Right forelimb (tissue), 1 donor: ENCODE measurements at places on chromosomes 7 and 10.

DNA sequence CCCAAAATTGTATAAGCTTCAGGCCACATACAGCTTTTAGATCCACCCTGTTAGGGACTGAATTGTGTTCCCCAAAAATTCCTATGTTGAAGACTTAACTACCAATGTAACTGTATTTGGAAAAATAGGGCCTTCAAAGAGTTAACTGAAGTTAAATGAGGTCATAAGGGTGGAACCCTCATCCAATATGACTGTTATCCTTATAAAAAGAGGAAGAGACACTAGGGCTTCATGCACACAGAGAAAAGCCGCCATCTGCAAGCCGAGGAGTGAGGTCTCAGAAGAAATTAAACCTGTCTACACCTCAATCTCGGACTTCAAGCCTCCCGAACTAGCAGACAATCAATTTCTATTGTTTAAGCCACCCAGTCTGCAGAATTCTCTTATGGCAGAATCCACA lies 317.9 kb upstream of the NFE2L3 start:
- DNase-seq, result no peak

DNA sequence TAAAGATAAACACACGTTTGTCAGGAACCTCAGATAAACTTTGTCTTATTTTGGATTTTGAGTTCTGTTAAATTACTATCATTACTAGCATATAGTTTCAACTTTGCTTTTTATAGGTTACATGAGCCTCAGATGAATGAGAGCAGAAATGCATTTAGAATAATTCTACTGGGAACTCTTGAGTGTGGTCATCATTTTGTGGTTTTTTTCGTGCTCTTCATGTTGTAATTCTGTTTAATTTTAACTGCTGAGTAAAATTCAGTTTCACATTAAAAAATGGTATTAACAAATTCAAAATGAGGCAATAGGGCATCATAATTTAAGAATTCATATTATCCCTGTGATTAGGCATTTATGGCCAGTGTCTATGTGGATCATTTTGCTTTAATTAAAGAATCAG lies 72.9 kb downstream of the GNAI1 start:
- DNase-seq, result no peak

DNA sequence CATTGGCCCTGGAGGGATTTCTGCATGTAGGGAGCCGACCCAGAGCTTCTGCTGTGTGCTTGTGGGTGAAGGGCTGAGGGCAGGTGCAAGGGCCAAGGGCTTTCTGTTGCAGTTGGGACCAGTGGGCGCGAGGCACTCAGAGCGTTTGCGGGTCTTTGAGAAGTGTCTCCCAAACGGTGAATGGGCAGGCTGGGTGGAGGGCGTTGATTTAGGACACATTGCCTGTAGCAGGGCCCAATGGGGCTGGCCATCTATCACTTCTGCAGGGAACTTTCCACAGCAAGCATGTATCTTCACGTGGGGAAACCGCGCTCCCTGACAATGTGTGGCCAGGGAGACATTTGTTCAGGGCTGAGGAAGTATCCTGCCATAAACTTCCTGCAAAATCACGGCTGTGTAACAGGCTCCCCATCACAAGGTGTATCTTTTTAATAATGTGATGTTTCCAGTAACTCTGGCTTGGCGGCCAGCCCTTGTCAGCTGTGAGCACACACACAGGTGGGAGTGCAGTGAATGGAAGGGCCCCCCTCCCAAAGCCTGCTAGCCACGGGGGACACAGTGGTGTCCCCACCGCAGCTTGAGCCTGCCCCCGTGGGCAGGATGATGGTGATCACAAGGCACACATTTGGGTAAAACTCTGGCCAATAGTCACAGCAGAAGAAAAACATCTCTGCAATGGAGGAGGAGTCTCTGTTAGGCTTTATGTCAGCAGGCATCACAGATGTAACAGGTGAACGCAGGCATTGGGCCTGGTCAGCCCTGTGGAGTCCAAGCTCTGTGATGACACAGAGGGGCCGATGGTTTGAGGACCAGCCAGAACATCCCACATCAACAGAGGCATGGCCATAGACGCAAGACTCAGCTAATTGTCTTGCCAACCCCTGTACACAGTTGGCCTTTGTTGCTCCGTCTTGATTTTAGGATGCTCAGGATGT lies 84.3 kb downstream of the GLRX3 start:
- DNase-seq, result peak; percentile 17

- no peak for DNase-seq
Measured at GRCh38 chr10:67239864-67240497, 314.1 kb downstream of the LRRTM3 start.

GRCh38 chr7:47801423-47801822 lies 146.8 kb downstream of the PKD1L1 start:
- DNase-seq, result no peak

- DNase-seq, result no peak
Measured at GRCh38 chr10:33722067-33722466, 387.6 kb upstream of the NRP1 start.

DNA sequence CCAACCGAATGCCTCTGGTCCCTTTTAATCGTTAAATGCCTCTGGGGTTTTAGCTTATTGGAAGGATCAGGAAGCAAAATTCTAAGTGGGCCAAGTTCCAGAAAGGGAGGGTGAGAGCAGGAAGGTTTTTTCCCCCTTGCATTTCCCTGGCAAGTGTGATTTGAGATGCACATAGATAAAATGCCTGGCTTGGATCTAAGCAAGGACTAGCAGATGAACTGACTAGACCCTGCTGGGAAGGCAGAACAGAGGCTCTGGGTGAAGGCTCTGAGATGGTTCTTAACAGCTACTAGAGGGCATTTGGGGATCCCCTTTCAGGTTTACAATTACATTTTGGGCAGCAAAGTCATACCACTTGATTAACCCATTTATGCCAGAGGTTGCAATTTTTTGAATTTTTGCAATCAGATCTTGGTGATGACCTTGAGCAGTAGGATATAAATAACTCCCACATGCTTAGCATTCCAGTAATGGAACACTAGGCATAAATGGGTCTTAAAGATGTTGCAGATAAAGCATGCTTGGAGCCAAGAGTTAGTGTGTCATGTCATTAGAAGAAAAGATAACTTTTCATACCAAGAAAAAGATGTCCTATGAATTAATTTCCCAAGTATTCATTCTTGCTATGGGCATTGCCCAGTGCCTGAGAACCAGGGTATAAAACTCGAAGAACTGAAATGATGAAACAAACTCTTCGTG lies 205.9 kb downstream of the SEC23IP start:
- no peak for DNase-seq

DNA sequence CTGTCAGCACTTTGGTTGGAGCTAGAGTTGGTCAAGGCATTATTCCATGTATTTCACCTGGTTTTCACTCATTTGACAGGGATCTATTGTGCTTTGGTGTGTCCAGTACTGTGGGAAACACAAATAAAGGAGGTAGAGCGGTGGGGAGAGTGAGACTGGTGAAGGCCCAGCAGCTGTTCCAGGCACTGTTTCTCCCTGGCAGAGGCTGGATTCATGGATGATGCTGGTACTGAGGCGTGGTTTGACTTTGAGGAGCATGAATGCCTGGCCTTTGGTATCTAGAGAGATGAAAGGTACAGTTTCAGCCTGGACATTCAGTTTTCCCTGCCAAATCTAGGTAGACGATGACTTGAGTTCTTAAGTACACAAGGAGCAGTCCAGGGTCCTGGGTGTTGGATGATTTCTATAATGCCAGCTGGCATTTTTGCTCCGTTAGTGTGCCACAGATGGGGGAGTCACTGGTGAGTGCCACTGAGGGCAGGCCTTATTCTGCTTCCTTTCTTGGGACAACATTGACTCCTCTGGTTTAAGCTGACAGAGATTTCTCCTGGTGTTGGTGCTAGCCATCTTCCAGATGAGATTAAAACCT lies 162.2 kb upstream of the BMPER start:
- DNase-seq, result no peak

GRCh38 chr7:117665368-117665767 lies 185.5 kb downstream of the CFTR start:
- no peak for DNase-seq

- DNase-seq, result no peak
Measured at GRCh38 chr7:26675143-26675887, 189.1 kb downstream of the SKAP2 start.

GRCh38 chr7:147999962-148000361 lies 590.6 kb upstream of the C7orf33 start:
- no peak for DNase-seq

DNA sequence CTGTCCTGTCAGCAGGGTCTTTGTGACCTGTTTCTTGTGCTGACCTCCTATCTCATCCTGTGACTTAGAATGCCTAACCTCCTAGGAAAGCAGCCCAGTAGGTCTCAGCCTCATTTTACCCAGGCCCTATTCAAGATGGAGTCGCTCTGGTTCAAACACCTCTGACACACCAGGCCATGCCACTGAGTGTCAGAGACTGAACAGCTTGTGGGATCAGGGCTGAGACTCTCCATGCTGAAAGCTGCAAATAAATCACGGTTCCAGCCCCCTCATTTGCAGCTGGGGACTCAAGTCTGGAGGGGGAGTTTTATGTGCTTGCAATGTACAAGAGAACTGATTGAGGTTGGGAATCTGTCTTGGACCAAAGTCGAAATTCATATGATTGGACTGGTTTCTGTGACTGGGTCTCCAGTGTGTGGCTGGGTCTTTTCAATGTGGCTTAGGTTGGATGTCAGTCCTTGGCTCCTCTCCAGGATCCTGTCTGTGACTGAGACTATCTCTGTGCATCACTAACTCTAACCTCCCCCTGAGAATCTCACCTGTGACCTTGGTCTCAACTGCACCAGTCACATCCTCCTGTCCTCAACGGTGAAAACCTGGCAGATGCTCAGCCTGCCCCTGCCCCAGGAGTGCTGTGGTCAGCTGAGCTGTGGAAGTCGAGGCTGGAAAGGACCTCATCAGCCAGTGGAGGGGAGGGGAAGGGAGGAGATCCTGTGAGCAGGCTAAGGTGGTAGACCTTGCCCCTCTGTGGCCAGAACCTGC lies 11.7 kb downstream of the PRF1 start:
- DNase-seq, result no peak

DNA sequence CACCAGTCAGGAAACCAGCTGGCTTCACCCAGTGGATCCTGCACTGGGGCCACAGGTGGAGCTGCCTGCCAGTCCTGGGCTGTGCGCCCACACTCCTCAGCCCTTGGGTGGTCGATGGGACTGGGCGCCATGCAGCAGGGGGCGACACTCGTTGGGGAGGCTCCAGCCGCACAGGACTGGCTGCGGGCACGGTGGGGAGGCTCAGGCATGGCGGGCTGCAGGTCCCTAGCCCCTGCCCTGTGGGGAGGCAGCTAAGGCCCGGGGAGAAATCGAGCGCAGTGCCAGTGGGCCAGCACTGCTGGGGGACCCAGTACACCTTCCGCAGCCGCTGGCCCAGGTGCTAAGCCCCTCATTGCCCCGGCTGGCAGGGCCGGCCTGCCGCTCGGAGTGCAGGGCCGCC lies 12.4 kb upstream of the NRG3 start:
- no peak for DNase-seq

DNA sequence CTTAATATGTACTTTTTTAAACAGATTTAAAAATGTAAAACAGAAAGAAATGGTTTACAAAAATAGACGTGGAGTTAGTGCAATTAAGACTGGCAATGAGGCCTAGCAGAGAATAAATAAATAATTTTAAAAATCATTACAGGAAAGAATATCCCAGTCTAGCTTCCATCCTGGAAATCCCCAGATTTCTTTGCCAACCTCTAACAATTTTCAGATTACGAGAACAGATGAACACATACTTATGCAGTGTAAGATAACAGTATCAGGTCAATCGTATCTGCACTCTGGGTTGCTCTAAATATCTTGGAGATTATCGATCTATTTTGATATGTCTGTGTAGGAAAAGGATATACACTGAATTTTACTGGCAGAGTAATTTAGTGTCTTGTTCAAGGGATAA lies 210.5 kb downstream of the SEMA3A start:
- no peak for DNase-seq

DNA sequence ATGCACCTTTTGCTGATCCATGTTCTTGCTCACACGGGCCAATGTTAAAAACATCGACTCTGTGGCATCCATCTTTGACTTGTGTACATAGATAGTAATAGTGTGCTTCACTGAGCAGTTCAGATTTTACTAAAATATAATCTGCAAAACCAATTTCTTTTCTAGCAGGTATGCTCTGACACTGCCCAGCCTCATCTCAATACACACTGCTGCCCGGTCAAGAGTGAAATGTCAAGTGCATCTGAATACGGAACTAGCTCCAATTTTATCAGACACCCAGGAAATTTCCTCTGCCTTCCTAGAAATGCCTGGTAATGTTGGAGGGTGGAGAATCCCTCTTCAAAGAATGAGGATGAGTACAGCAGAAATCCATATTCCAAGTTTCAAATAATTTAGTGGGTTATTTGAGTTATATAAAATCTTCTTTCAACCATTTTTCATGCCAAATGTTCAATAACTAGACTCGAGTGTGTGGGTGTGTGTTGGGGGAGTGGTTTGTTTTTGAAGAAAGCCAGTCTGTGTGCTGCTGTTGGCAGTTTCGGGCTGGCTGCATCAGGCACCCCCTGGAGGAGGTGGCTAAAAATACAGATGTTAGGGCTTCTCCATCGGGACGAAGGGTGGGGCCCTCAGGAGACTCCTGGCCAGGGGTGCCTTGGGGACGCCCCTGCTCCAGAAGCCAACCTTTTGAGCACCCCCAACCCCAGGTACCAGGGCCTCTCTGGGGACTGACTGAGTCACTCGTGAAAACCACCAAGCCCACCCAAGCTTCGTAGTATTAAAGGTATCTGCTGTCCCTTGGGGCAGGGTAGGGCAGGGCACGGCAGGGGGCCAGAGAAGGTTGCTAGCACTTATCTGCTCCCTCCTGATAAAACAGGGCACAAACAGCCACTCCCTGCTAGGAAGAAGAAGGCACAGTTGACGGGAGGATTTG lies 15.4 kb downstream of the CTBP2 start:
- no peak for DNase-seq

DNA sequence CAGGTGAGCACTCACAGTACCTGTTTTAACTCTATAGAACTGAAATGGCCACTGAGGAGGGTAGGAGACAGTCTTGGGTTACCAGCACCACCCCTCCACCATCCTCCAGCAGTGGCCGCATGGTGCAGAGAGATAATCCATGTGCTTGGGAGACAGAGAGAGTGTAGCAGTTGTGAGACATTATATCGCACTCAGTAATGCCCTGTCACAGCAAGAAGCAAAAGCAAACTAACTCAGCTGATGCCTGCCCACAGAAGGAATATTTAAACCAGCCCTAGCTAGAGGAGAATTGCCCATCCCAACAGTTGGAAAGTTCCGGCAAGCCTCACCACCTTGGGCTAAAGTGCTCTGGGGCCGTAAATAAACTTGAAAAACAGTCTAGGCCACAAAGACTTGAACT lies 58.8 kb upstream of the HBP1 start:
- DNase-seq, result no peak

GRCh38 chr10:104622598-104623209 lies 18.4 kb upstream of the SORCS3 start:
- no peak for DNase-seq

DNA sequence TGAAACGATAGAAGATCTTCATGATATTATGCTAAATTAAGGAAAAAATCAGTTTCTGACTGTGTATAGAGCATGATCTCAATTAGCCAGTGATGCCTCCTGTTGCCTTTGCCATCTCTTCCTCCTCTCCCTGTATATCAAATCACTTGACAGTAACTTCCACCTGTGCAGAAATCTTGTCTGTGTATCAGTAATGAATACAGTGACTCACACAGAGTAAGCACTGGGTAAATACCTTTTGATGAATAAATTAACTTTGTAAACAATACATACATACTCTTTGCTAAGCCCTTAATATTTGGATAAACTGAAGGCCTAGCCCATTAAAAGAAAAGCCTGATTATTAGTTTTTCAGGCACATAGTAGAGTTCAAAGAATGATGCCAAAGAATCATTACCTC lies 610.6 kb upstream of the NRP1 start:
- no peak for DNase-seq

GRCh38 chr10:78726171-78726570 lies 342.6 kb upstream of the ZMIZ1 start:
- no peak for DNase-seq

GRCh38 chr10:1635340-1635739 lies 102.0 kb downstream of the ADARB2 start:
- no peak for DNase-seq
